ENCODE measurements at places on chromosomes 12 and 14.

GRCh38 chr12:61530456-61530855, 729.7 kb upstream of the USP15 start:
- no peak for DNase-seq

DNA sequence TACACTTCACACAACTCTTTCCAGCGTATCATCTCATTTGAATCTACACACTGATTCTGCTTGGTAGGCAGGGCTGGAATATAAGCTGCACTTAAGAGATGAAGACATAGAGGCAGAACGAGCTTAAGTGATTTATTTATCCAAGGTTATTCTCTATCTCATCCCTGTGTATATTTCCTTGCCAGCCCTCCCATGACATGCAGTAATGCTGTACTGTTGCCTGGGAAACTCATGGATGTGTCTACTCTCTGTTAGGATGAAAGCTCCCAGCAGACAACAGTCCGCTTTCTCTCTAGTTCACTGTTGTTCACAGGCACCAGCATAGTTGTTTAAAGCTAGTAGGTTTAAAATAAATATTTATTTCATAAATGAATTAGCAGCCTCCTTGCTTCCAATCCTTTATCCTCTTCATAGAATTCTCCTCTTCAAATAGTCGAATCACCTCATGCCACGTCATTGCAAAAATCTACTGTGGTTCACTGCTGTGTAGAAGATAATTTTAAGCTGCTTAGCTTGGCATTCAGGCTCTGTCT, 25.4 kb downstream of the FGF6 start:
- no peak for DNase-seq

- DNase-seq = no peak
Measured at GRCh38 chr12:19014240-19014639, 115.3 kb upstream of the PLEKHA5 start.

- DNase-seq = peak; percentile 35
Measured at GRCh38 chr12:93857279-93857938, 180.2 kb downstream of the CRADD start.

GRCh38 chr14:105850853-105851581, 324.6 kb downstream of the TMEM121 start:
- no peak for DNase-seq

Data from fibroblast of skin of left quadriceps (primary cell).